ENCODE measurements at places on chromosomes 5 and 9.

DNA sequence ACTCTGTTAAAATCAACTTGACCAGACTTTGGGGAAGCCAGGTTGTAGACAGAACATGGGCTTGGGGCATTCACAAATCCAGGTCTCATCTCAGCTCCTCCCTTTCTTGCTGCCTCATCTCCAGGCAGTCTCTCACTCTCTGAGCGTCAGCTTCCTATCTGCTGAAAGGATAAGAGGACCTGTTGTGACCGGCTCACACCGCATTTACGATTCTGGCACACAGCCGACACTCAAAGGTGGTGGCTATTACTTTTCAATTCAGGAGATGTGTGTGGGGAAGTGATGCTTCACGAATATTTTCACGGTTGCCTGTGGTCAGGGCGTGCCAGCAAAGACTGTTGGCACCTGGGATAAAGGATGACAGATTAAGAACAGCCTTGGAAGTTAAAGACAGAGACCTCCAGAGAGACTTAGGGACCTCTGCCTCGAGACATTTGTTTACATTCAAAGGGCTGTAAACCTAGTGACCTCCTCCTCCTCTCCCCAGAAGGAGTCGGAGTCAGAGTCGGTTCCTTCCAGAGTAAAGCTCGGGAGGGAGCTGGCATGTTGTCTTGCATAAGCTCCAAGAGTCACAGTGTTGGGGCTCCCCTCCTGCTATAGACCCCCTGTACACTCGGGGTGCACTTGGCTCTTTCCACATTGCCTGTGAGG is 83.2 kb downstream of the AK8 start:
- DNase-seq = no peak

GRCh38 chr9:115211413-115212124 is 93.6 kb upstream of the TNC start:
- DNase-seq = no peak

- DNase-seq = peak; percentile 60
Observed at GRCh38 chr9:132769906-132770769, 99.9 kb downstream of the GTF3C4 start.

- no peak for DNase-seq
Observed at GRCh38 chr5:372556-372995, 51.1 kb downstream of the AHRR start.

DNA sequence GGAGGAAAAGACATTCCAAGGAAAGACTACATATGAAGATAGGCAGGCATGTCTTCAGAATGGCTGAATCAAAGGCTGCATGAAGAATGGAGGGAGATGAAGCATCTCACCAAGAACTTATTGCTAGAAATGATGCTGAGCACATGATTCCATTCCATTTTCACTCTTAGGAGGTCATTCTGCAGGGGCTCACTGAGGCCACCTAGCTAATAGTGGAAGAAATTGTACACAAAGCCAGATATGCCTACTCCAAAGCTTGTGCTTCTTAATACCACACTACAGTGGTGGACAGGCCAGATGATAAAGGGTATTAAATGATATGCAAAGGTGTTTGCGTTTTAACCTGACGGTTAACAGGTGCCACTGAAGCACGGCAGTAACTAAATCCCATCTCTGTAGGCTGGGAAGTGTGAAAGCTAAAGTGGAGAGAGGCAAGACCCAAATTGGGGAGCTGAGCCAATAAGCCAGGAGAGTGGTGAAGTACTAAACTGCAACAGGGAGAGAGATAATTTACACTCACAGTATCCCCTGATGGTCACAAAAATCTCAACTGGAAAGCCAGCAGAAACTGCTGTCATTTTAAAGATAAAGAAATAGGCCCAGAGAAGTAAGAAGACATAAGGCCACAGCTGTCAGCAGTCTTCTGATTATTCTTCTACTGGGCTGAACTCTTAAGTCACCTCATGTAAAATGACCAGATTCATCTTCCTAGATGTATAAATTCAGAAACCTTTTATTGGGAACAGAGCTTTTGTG is 14.6 kb downstream of the NDUFA8 start:
- DNase-seq = no peak
